ENCODE measurements at places on chromosomes 5 and 9. TPM values are rescaled to one million over a fixed set of nuclear protein-coding genes. Genes with fewer than 3 reads are reported as not detected.

DNA sequence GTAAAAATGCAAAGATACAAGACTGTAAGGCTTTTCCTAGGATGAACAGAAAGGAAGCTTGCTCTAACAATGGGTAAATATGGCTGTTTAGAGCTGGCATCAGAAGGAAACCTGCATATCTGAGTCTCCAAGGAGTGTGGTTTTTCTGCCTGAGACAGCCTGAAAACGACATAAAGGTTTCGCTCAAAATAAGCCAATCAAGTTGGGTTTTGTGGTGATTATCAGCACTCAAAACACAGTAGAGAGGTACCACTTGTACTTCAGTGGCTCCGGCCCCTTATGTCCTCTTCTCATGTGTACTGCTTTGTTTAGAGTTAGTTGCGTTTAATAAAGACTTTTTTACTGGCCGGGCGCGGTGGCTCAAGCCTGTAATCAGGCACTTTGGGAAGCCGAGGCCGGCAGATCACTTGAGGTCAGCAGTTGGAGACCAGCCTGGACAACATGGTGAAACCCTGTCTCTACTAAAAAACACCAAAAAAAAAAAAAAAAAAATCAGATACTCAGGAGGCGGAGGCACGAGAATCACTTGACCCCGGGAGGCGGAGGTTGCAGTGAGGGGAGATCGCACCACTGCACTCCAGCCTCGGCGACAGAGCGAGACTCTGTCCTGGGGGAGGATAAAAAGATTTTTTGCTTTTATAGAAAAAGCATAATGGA lies 39.4 kb downstream of the KLF9 start:
- no peaks in the 10 kb centered on the region for H3K4me1 ChIP-seq
- no peak overlapping the region for H3K27ac ChIP-seq
- H3K27me3 ChIP-seq = no peaks in the 10 kb centered on the region
- no peak overlapping the region for H3K4me3 ChIP-seq

DNA sequence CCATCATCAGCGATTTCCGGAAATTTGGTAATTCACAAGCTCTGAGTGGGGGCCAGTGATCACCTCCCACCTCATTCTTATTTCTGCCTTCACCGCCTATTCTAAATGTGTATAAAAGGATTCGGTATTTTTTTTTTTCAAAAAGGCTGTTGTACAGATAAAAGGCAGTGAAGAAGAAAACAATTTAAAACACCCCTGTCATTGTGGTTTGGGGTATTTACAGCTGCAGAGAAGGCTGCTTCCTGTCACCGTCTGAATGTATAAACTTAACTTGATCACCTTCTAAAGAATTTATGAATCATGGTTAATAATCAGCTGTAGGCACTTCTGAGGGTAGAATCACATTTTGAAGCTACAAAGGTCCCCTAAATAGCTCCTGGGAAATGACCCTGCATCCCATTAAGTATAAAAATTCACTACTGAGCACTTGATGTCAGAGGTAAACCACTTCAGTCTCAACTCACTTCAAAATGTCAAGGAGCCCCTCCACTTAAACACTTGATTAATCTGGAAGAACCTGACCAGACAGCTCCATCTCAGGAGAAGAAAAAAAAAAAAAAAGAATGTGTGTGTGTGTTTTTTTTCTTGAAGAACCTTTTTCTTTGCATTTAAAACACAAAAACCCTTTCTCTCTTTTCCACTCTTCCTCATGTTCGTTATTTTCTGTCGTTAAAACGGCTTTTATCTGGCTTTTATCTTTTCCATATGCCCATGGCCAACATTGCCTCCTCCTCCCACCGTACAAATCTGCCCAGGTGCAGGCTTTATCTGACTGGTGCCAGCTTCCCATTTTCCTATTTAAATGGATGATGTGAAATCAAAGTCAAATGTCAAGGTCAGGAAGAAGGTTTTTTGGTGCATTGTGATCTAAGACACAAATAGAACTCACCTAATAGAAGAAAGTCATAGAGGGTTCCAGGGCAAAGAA lies 291.2 kb downstream of the IRX1 start:
- H3K27me3 ChIP-seq = peaks cover 2% of the 10 kb centered on the region
- no peak for DNase-seq
- no peak overlapping the region for H3K27ac ChIP-seq
- no peak overlapping the region for H3K4me3 ChIP-seq
- no peaks in the 10 kb centered on the region for H3K4me1 ChIP-seq
- no peaks in the 10 kb centered on the region for H3K36me3 ChIP-seq

- H3K4me1 ChIP-seq = no peaks in the 10 kb centered on the region
- H3K36me3 ChIP-seq = peaks cover 28% of the 10 kb centered on the region
- no peak for DNase-seq
- no peaks in the 10 kb centered on the region for H3K27me3 ChIP-seq
These were observed 141.7 kb downstream of the WDR70 start for GRCh38 chr5:37520811-37521210.

GRCh38 chr9:27462434-27462833 lies 61.7 kb upstream of the IFNK start:
- peaks cover 2% of the 10 kb centered on the region for H3K4me1 ChIP-seq
- H3K27me3 ChIP-seq = peaks cover 1% of the 10 kb centered on the region
- no peak for DNase-seq
- no peak overlapping the region for H3K27ac ChIP-seq

DNA sequence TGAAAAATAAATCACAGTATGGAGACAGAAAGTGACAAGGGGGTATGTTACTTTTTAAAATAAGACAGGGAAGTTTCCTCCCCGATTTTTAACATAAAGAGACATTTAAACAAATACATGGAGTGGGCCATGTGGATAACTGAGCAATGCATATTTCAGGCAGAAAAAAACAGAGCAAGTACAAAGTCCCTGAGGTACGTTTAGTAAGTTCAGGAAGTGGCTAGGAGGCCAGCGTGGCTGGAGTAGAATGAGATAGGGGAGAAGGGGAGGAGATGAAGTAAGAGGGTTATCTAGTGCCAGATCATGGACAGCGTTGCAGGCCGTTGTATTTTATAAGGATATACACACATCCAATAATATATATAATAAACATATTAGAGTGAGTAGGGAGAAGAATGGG lies 84.2 kb upstream of the ELL2 start:
- no peaks in the 10 kb centered on the region for H3K27me3 ChIP-seq
- no peaks in the 10 kb centered on the region for H3K36me3 ChIP-seq

- DNase-seq = peak; percentile 78
- H3K27me3 ChIP-seq = no peaks in the 10 kb centered on the region
- peaks cover 20% of the 10 kb centered on the region for H3K36me3 ChIP-seq
- peak overlapping the region; percentile 95 for H3K27ac ChIP-seq
- peak overlapping the region; percentile 96 for H3K4me3 ChIP-seq
These were observed 841 bp downstream of the RAD23B start for GRCh38 chr9:107283623-107284616.

DNA sequence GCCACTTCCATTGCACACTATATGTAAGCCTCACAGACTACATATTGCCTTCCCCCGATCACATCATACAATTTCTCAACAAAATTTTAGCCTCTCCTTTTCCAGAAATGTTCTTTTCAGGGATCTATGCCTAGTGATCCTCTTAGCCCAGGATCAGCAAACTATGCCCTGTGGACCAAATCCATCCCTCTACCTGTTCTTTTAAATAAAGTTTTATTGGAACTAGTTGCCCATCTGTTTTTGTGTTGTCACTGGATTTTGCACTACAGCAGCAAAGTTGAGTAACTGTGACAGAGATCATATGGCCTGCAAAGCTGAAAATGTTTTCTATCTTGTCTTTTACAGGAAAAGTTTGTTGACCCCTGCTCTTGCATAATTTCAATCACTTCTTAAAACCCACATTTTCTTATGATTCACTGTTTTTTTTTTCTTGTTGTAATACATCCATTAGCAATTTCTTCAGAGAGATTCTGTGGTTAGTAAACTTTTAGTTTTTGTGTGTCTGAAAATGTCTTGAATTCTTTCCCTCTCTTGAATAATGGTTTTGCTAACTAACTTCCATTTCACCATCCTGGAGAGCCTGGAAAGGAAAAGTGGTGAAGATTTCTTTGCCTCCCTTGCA lies 7.1 kb downstream of the TXNDC8 start:
- peaks cover 7% of the 10 kb centered on the region for H3K27me3 ChIP-seq
- no peak for DNase-seq
- H3K4me1 ChIP-seq = no peaks in the 10 kb centered on the region
- H3K27ac ChIP-seq = no peak overlapping the region

GRCh38 chr5:137462265-137462590 lies 36.9 kb downstream of the SPOCK1 start:
- no peak for DNase-seq
- no peaks in the 10 kb centered on the region for H3K4me1 ChIP-seq
- no peaks in the 10 kb centered on the region for H3K36me3 ChIP-seq
- no peak overlapping the region for H3K4me3 ChIP-seq
- H3K27ac ChIP-seq = no peak overlapping the region

DNA sequence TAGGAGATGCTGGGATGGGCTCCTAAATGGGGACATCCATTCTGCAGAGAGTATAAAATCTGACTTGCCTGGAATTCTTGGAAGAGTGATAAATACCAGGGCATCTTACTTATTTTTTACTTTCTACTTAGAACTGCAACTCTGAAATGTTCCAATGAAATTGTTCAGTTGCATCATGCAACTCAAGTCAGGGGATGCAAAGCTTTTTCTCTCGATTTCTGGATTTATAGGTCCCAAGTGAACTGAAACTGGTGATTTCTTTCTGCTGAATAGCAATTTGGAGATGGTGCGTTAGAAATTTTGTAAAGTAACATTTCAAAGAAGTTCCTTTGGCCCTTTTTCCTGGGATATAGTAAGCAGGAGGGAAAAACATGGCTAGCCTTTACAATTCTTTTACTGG lies 238.4 kb upstream of the CD180 start:
- H3K4me3 ChIP-seq = no peak overlapping the region
- H3K27me3 ChIP-seq = no peaks in the 10 kb centered on the region
- H3K4me1 ChIP-seq = no peaks in the 10 kb centered on the region
- H3K36me3 ChIP-seq = no peaks in the 10 kb centered on the region

- no peaks in the 10 kb centered on the region for H3K4me1 ChIP-seq
- no peaks in the 10 kb centered on the region for H3K36me3 ChIP-seq
- no peak overlapping the region for H3K27ac ChIP-seq
- peaks cover 6% of the 10 kb centered on the region for H3K27me3 ChIP-seq
These were observed 153.6 kb downstream of the GLIS3 start for GRCh38 chr9:4146293-4146692.

GRCh38 chr9:99299211-99300102 lies 77.4 kb downstream of the SEC61B start:
- peaks cover 3% of the 10 kb centered on the region for H3K27me3 ChIP-seq
- no peak overlapping the region for H3K4me3 ChIP-seq
- no peak for DNase-seq
- no peaks in the 10 kb centered on the region for H3K4me1 ChIP-seq
- no peaks in the 10 kb centered on the region for H3K36me3 ChIP-seq
- no peak overlapping the region for H3K27ac ChIP-seq

DNA sequence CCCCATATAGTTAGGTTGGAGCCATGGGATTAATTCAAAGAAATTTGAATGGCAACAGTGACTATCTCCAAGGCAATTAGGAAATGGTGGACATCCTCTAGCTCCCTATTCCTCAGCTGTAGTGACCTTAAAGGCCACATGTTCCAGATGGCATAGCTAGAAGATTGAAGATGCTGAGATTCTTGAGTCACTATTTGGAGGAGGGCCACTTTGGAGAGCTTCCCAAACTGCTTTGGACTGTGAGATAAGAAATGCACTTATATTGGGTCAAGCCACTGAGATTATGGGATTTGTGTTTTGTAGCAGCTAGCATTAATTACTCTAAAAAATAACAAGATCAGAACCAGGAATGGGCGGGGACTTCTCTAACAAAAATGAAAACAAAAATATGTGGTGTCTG lies 636.2 kb upstream of the CCNG1 start:
- H3K4me3 ChIP-seq = no peak overlapping the region
- H3K4me1 ChIP-seq = no peaks in the 10 kb centered on the region
- H3K36me3 ChIP-seq = no peaks in the 10 kb centered on the region
- no peak for DNase-seq
- H3K27ac ChIP-seq = no peak overlapping the region

Gene PRR16
- not detected for total RNA-seq

Gene TICAM2
- total RNA-seq = 2.0 TPM

Gene FOXD4L5
- not detected for total RNA-seq
